Neuronal stem cell (in vitro differentiated cells): ENCODE measurements at places on chromosomes 4 and X.

GRCh38 chr4:53763813-53764597 is 172.7 kb upstream of the LNX1 start:
- no peak for DNase-seq

DNA sequence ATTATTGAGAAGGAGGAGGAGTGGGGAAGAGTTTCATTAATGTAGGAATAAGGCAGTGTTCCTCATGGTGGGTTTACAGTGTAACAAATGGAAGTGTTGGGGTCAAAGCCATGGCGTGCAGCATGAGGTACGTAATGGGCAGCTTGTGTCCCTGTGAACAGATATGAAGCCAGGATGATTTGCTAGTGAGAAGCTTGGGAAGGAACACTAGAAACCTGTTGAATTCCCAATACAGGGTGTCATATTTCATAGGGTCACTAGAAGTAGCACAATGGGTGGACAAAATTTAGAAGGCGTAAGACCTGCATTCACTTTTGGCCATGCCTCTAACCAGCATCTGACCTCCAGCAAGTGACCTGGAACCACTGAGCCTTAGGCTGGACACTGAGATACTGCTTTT is 6.8 kb downstream of the PYURF start:
- DNase-seq, result no peak

DNA sequence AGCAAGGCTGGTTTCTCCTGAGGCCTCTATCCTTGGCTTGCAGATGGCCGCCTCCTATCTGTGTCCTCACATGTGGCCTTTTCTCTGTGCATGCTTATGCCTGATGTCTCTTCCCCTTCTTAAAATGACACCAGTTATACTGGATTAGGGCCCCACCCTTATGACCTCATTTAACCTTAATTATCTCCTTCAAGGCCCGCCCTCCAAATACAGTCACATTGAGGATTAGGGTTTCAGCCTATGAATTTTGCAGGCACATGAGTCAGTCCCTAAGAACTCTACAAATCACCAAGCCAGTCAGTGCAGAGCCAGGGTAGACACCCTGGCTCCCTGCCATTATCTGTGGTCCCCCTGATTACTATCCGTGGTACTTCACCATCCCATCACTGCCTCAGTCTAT is 51.6 kb downstream of the MAML3 start:
- DNase-seq, result no peak

GRCh38 chrX:21972721-21973120 is 32.2 kb downstream of the SMS start:
- DNase-seq, result no peak

DNA sequence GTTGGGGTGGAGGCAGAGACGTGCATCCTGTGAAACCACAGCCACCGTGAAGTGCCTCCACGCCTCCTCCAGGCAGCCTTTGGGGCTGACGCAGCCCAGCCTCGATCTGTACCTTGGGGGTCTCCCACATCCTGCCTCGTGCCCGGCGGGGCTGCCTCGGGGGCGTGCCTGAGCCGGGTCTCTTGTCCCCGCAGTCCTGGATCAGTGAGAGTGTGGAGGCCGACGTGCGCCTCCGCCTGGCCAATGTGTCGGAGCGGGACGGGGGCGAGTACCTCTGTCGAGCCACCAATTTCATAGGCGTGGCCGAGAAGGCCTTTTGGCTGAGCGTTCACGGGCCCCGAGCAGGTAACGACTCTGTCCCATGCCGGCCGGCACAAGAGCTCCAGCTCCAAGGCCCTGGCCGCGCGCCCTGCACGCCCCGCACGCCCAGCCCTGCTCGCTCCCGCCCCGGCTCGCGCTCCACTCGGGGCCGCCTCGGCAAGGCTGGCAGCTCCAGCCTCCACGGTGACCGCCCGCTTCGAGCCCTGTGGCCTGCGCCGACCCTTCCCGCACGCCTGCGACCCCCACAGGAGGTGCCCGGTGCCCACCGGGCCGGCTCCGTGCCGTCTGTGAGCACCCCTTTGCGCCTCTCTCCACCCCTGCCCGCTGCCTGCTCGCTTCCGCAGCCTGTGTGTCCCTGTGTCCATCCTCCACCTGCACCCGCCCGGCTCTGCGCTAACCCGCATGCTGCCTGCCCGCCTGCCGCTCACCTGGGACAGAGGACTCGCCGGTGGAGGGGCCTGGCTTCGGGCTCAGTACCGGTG is 9.8 kb downstream of the FGFR3 start:
- DNase-seq, result no peak

GRCh38 chr4:94452476-94453371 is 982 bp downstream of the PDLIM5 start:
- peak; percentile 38 for DNase-seq

- DNase-seq, result no peak
These were observed 63.7 kb upstream of the CAMK2D start for GRCh38 chr4:113825272-113825671.

DNA sequence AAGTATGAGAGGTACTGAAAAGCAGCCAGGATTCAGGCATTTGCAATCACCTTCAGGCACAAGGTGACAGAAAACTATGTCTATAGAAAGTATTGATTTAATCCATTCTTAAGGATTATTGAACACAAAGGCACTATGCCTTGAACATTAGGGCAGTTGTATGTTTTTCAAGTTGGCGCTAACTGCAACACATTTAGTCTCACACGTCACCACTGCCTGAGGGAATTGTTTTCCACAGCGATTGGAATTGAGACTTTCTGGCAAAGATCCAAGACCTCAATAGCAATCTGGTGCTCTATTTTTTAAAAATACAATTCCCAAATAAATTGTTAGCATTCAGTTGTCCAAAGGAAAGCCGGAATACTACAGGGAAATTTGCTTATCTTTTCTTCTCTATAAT is 52.7 kb upstream of the FTHL17 start:
- DNase-seq, result no peak

- DNase-seq, result no peak
These were observed 127.2 kb downstream of the NR3C2 start for GRCh38 chr4:148315049-148315448.

DNA sequence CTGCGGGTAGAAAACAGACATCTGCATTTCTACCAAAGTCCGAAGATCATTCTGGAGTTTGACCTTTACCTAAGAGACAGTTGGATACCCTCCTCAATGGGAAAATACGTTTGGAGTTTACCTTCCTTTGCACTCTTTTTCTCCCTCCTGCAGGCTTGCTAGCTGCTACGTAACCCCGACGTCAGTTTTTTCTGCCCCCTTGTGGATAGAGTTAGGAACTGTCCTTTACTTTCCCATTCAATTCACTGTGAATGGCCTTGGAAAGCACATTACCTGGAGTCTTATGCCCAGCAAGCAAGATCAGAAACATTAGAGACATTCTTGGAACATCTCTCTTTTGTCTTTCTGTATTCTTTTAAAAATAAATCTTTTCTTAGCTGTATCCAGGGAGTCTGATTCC is 250.7 kb downstream of the NAP1L3 start:
- peak; percentile 26 for DNase-seq

- no peak for DNase-seq
These were observed 1513.4 kb upstream of the AGA start for GRCh38 chr4:178955614-178956013.

DNA sequence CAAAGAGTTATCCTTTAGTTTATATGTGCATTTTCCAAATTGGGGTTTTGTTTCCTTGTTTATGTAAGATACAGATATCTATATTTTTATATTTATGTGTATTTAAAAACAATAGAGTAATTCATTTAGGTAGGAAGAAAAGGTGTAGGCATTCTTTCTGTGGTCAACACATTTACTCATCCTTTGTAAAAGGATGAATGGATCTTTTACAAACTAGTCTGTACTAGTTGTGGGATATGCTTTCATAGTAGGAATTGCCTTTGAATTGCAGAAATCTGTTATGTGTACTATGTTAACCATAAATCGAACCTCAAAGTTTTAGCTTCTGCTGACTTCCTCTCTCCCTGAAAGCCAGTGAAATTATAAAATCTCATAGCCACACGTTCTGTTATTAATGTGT is 128.5 kb downstream of the REPS2 start:
- DNase-seq, result no peak

- DNase-seq, result no peak
These were observed 739 bp downstream of the SLC49A3 start for GRCh38 chr4:687971-688853.

DNA sequence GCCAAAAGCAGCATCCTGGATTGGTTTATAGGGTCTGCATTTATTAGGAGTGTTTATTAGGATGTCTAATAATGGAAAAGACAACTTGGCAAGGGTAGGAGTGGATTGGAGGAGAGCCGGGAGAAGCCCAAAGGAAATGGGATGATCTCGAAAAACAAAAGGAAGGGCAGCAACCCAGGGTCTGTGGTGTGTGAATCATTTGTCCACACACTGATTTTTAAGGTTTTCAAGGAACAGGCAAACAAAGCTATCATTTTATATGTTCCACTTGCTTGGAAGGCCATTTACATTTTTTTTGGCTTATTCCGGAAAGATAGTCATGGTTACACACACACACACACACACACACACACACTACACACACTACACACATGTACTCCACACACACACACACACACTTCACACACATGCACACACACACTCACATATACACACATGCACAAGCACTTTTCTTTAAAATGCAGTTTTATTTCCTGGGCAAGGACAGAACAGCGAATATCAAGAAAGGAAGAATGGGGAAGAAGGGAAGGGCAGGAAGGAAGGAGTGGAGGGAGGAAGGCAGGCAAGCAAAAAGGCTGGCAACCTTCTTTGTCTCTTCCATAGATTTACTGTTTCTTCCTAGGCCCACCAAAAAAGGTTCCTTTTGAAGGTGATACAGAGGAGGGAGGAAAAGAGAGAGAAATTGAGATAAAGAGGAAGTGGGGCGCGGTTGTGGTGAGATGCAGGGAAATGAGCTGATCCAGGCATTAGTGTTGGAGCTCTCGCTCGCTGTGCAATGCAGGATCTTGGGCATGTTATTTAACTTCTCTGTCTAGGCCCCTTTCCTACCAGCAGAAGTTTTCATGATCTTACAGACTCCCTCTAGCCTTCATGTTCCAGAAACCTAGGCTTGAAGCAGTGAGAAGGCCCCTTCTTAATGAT is 88.6 kb upstream of the MAML3 start:
- DNase-seq, result no peak

DNA sequence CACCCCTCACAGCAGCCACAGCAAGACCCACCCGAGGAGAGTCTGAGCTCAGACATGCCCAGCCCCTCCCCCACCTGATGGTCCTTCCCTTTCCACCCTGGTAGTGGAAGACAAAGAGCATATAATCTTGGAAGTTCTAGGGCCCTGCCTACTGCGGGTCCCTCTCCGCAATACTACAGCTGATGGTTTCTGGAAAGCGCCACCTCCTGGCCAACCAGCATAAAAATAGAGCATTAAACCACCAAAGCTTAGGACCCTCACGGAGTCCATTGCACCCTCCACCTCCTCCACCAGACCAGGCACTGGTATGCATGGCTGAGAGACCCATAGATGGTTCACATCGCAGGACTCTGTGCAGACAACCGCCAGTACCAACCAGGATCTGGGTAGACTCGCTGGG is 78.2 kb downstream of the SH3BGRL start:
- DNase-seq, result no peak

- no peak for DNase-seq
These were observed 52.6 kb downstream of the HTT start for GRCh38 chr4:3127112-3127511.

GRCh38 chr4:111136438-111136837 is 513.6 kb upstream of the PITX2 start:
- no peak for DNase-seq

- no peak for DNase-seq
These were observed 115.7 kb upstream of the FAT1 start for GRCh38 chr4:186839122-186840037.

DNA sequence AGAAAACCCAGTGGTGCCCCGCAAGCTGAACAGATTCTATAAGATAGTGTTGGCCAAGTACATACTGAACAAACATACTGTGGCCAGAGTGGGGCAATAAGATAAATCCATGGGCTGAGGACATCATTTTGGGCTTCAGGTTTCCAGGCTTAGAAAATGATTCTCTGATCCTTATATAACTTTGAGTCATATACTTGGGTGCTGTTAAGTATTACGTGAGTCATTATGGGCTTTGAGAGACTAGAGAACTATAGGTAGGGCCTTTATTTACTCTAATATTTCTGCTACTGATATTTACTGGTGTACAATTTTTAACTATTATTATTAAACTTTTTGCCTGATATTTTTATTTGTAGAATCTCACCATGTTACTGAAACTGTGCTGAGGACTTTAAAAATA is 586.1 kb downstream of the CENPC start:
- DNase-seq, result no peak

DNA sequence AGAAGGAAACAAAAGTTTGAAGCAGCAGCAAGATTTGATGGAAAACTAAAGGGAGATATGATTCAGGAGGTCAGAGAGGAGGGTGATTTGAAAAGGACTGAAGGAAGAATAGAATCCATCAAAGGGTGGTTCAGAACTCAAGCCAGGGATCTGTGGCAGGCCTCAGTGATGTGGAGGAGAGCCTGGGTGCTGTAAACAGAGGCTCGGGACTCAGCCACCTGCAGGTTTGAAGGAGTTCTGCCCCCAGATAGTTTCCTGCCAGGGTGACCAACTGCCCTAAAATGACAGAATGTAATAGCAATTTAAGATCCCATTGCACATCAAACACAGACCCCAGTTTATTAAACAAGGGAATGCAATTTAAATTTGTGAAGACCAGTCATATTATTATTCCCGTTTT is 204.0 kb upstream of the FAT1 start:
- no peak for DNase-seq

DNA sequence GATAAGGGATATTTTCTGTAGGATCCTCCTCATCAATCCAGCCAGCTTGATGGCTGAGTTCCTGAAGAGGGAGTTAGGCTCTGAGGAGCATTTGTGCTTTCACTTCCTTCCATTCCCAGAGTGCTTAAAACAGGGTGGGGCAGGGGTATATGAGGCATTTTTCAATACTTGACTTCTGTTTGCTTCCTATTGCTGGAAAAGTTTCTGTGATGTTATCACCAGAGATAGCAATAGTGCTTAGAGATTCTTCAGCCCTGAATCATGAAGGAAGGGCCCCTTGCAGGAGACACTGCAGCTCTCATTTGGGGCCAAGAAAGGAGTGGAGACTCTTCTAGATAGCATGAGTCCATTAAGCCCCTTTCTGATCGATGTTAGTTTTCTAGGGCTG is 166.7 kb upstream of the RPS6KA3 start:
- DNase-seq, result no peak

GRCh38 chr4:34733185-34733941 is 1511.0 kb downstream of the ARAP2 start:
- no peak for DNase-seq

GRCh38 chr4:144350706-144351105 is 210.2 kb upstream of the GYPA start:
- DNase-seq, result no peak

DNA sequence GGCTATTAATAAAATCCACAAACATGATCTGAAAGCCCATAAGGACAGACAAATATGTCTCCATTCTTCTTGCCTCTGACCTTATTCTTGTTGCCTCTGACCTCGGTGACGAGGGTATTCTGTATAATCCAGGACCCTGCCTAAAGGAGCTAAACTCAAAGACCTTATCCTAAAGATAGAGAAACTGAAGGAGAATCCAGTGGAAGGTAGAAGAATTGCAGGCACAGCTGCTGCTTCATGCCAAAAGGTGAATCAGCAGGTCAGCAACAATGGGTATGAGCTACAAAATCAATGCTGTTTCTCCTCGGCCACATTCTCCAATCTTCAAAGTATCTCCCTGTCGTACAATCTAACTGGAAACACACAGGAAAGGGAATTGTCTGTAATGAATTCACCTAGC is 71.4 kb downstream of the INTS6L start:
- no peak for DNase-seq
